RPMI7951 (cell line): ENCODE measurements at places on chromosomes 3 and 15. TPM values are rescaled to one million over a fixed set of nuclear protein-coding genes. Genes with fewer than 3 reads are reported as not detected.

NECTIN3 gene
- total RNA-seq = 50.1 and 57.0 TPM in 2 replicates

TIMP4 gene
- total RNA-seq = 0.10 TPM in 1 of 2 replicates, not detected in the other

FBXO40 gene
- total RNA-seq = under 0.01 TPM in 2 replicates

RTP4 gene
- 4.4 and 5.2 TPM in 2 replicates for total RNA-seq

SLC30A4 gene
- total RNA-seq = 5.9 and 6.5 TPM in 2 replicates

ISLR2 gene
- total RNA-seq = 0.72 and 1.8 TPM in 2 replicates

CCDC54 gene
- not detected in 2 replicates for total RNA-seq

SLC38A3 gene
- not detected in 2 replicates for total RNA-seq

GRCh38 chr15:65086680-65087111, 10.2 kb downstream of the KBTBD13 start:
- DNase-seq = no peak

DNA sequence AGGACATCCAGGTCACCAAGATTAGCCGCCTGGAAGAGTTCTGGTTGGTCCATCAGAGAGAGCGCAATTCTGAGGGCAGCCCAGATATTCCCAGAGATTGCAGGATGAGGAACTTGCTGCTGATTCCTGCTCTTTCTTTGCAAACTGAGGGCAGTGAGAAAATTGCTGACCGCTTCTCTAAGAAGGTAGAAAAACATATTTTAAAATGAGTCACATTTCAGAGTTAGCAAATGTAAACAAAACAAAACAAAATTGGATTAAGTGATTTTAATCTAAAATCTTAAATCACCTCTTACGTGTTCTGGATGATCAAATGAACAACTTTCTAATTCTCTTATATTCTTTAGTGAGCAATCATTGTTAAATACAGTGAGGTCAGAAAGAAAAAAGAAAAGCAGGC, 149.0 kb downstream of the USP13 start:
- DNase-seq = no peak

DNA sequence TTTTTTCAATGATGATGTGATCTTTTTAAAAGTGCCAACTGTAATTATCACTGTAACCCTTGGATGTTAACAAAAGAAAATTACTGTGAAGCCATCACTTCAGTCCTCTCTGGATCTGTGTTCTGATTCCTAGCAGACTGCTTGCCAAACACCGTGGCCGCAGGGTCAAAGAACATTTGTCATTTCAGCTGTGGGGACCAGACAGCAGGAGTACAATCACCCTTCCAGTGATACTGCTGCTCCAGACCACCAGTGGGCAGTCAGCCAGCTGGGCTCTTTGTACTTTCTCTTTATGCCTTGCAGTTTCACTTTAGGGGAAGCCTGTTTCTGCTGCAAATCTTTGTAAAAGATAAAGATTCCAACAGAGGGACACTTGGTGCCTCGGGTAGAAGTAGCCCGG, 770.0 kb downstream of the GRM7 start:
- peak; percentile 6 for DNase-seq

- no peak for DNase-seq
Measured at GRCh38 chr3:47431225-47431624, 44.5 kb downstream of the SCAP start.

DNA sequence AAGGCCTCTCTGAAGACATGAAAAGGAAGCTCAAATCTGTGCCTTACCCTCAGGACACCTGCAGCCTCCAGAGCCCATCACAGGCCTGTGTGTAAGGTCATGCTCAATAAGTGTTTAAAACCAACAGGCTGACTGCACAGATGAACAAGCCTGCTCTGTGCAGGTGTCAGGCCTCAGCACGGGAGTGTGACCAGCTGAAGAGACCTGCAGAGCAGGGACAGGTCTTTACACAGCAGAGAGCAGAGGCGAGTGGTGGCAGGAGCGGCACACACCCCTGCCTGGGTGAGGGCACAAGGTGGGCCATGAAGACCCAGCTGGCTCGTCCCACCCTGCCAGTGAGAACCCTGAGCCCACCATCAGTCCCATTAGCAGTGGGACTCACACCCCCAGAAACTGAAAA, 56.9 kb downstream of the ROPN1B start:
- DNase-seq = no peak

- peak; percentile 21 for DNase-seq
Measured at GRCh38 chr3:122918576-122919290, 108.8 kb downstream of the SEMA5B start.

DNA sequence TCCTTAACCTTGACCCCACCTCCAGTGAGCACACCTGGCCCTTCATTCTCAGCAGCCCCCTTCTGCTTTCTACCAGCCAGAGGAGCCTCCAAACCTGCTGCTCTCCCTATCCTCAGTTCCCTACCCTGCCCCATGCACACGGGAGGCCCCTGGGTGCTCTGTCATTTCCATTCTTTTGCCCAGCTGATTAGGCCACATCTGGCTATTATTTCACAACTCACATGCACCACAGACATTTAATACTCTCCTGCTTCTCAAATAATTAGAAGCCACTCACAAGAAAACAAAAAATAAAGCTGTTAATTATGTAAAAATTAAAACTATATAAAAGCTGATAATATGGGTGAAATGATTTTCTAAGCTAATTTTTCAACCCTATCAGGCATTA, 50.7 kb downstream of the MYLK start:
- DNase-seq = no peak

DNA sequence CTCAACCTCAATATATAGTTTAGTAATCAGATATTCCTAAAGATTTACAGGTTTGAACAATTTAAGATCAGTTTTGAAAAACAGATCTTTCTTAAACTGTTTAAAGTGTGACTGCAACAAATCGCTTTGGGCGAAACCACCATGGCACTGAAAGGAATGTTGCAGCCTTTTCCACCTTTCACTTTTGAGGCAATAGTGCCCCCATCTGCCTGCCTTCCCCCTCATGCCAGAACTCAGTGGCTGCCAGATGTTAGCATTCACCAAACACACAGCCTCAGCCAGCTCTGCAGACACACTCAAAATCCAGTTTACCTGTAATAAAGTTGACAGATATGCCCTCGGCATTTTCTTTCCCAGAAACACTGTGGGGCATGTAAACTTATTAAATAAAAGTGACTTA, 3.3 kb downstream of the LYSMD4 start:
- peak; percentile 77 for DNase-seq

- no peak for DNase-seq
Measured at GRCh38 chr3:73055583-73055982, 5.9 kb upstream of the EBLN2 start.

GRCh38 chr3:53921296-53921695, 29.6 kb upstream of the SELENOK start:
- DNase-seq = no peak

DNA sequence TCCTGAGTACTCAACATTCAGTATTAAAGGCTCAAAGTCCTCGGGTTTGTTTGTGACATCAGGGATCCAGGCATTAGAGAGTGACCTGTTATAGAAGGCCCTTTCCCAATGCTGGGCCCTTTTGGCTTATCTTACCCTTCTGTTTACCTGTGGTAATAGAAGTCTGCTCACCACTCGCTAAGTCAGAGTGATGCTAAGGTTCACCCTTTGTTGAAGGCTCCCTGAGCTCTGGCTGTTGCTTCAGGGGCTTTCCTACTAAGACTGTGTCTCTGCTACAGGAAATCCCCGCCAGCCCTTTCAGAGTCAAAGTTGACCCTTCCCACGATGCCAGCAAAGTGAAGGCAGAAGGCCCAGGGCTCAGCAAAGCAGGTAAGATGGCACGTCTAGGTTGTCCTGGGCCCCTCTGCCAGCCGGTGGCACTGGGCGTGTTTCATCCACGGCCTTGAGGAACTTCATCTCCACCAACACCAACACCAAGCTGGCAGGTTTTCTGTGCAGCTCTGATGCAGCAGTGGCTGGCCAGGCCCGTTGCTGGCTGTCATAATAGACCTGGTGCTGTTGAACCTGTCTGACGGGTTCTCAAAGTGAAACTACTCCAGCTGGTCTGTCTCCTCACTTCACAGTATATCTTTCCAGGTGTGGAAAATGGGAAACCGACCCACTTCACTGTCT, 99.1 kb downstream of the DNASE1L3 start:
- no peak for DNase-seq

GRCh38 chr15:85785887-85786780, 8.6 kb downstream of the KLHL25 start:
- DNase-seq = peak; percentile 48

DNA sequence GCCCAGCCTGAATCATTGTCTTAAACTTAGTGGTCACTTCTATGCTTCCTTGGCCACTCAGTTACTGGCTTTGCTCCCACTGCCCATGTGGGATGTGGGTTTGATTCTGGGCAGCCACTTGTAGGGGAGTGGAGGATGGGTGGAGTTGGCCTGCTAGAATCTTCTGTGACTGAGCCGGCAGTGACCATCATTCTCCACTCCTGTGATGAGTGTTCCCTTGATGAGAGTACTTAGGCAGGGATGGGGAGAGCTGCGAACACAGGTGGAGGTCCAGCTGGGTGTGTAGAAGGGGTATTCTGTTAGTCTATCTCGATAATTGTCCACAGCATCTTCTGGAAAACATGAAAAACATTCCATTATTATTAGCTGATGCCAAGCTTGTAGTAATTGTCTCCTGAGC, 8.0 kb downstream of the TM6SF1 start:
- no peak for DNase-seq

GRCh38 chr15:79969146-79969545, 1.9 kb downstream of the BCL2A1 start:
- no peak for DNase-seq

DNA sequence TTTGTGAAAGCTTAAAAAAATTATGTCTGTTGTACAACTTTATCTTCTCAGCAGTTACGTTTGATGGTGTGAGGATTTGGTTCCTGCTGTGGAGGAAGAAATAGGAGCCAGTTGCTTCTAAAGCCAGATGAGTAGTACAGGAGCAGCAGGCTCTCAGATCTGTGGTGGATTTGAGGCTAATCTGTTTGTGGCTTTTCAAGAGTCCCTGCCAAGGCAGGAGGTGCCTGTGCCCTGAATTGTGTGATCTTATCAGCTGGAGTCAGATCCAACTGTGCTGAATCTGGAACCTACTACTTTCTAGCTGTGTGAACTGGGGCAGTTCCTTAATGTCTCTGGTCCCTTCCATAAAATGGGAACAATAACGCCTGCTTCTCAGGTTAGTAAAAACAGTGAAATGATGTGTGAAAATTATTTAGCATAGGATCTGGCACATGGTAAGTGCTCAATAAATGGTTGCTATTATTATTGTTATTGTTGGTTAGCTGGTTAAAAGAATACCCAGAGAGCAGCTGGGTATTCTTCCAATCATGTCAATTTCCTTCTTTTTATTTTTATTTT, 7.7 kb downstream of the CLDN11 start:
- peak; percentile 95 for DNase-seq
